ACHN (cell line): ENCODE measurements at places on chromosomes 4 and X.

- DNase-seq = no peak
Observed at GRCh38 chr4:7829652-7830580, 109.7 kb downstream of the AFAP1 start.

- no peak for DNase-seq
Observed at GRCh38 chr4:43816116-43816515, 632.5 kb downstream of the KCTD8 start.

DNA sequence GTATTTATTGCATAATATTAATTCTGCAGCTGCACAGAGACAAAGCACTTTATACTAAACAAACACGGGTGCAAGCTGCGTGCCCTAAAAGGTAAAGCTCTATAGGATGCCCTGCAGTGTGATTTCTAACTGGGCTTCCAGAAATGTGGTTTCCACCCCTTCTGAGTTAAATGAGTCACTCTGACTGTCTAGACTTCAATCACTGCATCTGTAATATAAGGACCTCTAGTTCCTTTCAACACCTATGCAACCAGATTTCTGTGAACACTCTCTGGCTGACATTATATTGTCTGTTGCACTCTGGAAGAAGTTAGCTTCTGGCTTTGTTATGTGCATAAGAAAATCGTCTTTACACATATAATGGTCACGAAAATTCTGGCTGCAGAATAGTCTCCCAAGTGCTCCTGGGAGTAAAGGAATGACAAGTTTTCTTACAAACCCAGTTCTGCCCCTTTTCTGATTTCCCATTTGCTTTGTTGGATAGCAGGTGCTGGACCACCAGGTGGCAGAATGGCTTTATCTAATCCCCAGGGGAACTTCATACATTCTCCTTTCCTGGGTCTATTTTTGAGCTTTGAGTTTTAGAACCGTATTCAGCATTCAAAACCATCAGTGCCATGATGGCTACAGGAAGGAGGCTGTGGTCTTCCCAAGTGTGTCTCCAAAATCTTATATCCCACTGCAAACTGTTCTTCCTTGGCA is 842.2 kb downstream of the STIM2 start:
- peak; percentile 11 for DNase-seq

DNA sequence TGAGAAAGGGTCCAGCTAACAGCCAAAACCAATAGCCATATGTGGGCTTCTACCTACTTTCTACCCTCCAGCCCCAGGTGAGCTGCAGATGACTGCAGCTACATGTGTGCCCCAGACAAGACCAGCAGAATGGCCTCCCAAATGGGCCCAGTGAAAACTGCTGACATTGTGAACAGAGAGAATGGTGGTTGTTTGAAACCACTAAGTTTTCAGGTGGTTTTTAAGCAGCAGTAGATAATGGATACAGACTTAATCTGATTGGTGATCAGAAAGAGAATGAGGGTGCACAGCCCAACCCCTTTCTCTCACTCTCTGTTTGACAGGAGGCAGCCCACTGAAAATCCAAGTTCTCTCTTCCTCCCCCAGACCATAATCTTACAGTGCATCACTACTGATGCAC is 42.5 kb upstream of the BBS12 start:
- DNase-seq = no peak

DNA sequence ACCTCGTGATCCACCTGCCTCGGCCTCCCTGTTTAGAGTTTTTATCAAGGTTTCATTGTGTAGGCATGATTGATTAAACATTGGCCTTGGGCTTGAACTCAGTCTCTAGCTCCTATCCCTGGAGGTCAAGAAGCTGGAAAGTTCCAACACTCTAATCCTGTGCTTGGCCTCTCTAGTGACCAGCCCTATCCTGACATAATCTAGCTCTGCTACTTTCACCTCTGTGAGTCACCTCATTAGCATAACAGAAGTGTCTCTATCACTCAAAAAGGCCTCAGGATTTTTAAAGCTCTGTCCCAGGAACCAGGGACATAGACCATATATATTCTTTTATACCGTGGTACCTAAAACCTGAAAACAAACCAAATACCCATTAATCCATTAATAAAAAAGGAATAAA is 377.5 kb downstream of the CENPC start:
- no peak for DNase-seq

GRCh38 chrX:46198858-46199257 is 346.4 kb downstream of the ZNF674 start:
- no peak for DNase-seq

DNA sequence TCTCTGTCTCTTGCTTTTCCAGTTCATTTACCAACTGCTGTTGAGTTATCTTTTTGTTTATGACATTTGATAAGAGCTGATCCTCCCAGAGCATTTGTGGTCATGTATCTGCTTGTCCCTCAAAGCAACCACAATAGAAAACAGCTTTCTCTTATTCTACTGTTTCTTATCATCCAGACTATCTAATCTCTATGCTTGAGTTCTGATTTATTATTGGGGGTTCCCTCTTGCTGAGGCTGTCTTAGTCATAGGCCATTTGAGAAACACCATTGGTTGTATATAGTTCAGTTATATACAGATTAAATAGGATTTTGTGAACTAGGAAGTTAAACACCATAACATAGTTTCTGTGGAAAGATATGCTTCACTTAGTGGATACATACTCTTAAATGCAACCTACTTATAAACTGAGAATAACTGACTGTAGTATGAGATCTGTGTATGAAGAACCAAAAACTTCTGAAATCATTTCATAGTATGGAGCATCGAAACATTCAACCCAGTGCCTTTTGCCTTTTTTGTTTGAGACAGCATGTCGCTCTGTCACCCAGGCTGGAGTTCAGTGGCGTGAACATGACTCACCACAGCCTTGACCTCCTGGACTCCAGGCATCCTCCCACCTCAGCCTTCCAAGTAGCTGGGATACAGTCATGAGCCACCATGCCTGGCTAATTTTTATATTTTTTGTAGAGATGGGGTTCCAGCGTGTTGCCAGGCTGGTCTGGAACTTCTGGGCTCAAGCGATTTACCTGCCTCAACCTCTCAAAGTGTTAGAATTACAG is 75.8 kb downstream of the STIM2 start:
- peak; percentile 59 for DNase-seq

GRCh38 chr4:158259955-158260575 is 49.8 kb downstream of the TMEM144 start:
- peak; percentile 35 for DNase-seq

DNA sequence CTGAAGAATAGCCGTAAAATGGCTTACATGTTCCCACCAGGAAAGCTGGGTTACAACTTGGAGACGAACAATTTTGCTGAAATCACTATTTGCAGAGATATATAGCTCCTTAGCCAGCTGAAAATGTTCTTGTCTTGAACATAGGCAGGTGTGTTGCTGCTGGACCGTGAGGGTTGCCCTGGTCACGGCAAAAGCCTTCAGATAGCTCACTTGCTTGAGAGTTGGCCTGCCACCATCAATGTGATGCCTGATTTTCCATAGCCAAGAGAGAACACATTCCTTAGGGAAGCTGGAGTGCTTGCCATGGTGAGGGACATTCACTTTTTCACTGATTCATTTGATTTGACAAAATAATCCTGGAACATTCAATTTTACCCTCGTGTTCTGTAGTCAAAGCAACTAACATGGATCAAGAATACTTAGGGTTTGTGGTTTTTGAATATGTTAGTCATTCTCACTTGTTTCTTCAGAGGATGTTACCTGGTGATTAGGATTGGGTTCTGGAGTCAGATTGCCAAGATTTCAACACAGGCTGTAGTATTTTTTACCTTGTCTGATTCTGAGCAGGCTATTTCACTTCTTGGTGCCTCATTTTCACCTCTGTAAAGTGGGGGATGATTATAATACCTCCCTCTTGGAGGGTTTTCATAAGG is 536.9 kb downstream of the RAPGEF2 start:
- DNase-seq = no peak

GRCh38 chr4:101400096-101400495 is 52.8 kb upstream of the PPP3CA start:
- no peak for DNase-seq

- peak; percentile 35 for DNase-seq
Observed at GRCh38 chrX:28189011-28189410, 207.8 kb upstream of the DCAF8L1 start.

- DNase-seq = no peak
Observed at GRCh38 chr4:25096981-25097443, 63.2 kb downstream of the SEPSECS start.

DNA sequence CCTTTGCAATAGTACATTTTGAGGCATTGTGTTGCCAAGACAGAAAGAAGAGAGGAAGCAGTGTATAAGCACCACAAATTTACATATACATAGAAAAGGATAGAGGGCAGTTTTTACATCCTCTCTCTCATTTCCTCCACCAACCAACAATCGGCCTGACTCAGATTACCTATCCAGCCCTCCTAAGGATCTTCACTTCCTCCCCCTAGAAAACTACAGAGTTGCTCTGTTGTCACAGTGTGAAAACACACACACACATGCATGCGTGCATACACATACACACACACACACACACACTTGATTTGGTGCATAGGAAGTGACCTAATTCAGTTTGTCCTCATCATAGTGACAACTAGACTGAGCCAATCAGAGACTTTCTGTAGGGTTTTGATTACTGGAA is 98.8 kb upstream of the SPRY1 start:
- DNase-seq = no peak

GRCh38 chr4:45855857-45856256 is 268.0 kb downstream of the GABRG1 start:
- no peak for DNase-seq

GRCh38 chr4:169398316-169398715 is 127.6 kb upstream of the SH3RF1 start:
- no peak for DNase-seq

- DNase-seq = no peak
Observed at GRCh38 chr4:7158081-7158750, 34.1 kb upstream of the SORCS2 start.

DNA sequence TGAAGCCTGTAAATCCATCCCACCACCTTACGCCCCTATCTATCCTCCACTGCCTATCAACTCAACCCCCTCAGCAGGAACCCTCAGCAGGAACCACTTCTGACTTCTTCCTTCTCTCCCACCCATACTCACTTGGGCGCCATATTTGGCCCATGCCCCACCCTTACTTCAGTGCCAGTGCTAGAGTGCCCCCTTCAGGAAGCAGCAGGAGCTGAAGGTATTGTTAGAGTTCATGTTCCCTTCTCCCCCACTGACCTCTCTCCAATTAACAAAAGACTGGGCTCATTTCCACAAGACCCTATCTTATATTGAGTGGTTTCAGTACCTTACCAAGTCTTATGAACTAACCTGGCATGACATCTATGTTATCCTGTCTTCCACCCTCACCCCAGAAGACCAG is 363.1 kb upstream of the SLIT2 start:
- no peak for DNase-seq

DNA sequence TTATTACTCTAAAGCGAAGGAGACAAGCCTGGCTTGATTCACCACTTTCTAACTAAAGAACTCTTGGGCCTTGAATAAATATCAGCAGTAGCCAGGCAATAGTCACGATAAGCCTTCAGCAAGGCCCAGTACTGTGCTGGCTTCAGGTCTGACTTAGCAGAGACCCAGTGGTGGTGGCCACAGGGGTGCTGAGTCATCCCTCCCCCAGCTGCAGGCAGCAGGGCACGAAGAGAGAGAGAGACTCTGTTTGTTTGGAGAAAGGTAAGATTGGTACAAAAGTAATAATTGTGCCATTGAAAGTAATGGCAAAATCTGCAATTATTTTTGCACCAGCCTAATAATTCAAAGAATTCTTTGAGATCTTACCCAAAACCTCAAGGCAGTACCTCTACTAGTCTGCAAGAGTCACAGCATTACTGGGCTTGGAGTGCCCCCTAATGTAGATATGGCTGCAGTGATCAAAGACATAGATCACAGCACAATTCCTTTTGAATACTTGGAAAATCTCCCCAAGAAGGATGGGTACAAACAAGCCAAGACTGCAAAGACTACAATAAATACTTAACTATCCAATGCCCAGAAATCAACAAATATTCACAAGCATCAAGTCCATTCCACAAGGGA is 159.5 kb upstream of the USP38 start:
- peak; percentile 6 for DNase-seq

DNA sequence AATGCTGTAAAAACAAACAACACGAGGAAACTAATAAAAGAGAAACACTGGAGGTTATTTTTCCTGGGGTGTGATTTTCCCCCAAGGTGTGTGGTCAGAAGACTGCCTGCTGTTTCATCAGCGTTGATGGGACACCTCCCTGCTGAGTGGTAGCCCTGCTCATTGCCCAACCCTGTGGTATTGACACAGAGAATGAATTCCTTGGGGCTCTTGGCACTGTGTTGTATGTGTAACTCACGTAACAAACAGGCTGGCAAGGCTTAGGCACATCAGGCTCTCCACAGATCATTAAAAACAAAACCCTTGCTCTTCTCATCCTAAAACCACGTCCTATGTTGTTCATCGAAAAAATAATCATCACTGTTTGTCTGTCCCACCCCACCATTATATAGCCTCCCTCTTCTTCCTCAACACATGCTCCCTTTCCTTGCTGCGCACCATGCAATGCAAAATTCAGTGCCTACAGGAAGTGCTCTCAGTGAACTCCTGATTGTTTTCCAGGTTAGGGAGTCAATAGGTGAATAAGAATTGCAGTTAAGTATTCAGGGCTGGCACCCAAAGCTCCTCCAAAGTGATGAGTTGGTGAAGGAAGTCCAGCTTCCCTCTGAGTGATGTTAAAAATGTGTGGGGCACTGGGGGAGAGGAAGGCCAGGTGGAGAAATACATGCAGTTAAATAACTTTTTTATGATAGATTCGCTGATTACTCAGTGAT is 11.4 kb upstream of the PUDP start:
- DNase-seq = no peak

DNA sequence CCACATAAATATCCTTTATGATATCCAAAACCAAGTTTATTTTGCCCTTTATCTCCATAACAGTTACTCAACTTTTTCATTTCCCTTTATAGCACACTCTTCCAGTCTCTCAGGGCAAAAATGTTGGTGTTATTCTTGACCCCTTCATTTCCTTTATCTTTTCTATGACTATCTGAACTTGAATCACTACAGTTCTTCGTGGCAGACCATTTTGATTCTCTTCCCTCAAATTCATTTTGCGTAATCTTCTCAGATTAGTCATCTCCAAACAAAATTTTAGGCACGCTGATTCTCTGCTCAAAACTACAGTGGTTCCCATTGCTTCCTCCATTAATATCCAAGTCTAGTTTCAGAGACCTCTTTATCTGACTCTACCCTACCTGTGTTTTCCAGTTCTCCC is 26.1 kb downstream of the RUFY3 start:
- DNase-seq = no peak
